Muscle of back (tissue), 13 donors: ENCODE measurements at places on chromosomes 12 and 14.
A peak's percentile ranks its signal among the peaks of the same experiment; 100 is the strongest.

- DNase-seq: peak; percentile 68
Measured at GRCh38 chr12:15757553-15758255, 31.5 kb downstream of the EPS8 start.

DNA sequence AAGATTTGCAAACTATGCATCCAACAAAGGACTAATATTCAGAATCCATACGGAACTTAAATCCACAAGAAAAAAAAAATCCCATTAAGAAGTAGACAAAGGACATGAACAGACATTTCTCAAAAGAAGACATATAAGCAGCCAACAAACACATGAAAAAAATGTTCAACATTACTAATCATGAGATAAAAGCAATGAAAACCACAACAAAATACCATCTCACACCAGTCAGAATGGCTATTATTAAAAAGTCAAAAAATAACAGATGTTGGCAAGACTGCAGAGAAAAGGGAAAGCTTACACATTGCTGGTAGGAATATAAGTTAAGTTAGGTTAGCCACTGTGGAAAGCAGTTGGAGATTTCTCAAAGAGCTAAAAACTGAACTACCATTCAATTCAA lies 16.2 kb downstream of the CDK17 start:
- no peak for DNase-seq

DNA sequence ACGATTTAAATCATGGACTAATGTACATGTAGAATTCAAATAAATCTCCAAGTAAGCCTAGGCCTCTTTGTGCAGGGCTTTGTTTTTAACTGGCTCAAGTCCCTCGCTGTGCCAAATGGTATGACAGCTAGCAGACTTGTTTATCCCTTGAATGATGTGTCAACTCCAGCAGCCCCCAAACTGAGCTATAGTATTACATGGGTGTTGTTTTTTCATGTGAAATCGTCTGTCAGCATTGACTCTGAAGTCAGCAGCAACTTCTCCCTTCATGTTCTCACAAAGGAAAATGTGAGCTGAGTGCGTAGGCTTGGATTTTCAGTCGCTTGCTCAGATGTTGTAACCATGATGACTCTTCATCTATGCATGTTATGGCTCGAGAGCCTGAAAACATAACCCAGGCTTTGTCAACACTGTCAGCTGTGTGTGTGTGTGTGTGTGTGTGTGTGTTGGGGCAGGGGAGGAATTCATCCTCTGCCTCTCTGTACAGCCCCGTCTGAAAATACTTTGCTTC lies 73.3 kb downstream of the PTHLH start:
- peak; percentile 94 for DNase-seq

DNA sequence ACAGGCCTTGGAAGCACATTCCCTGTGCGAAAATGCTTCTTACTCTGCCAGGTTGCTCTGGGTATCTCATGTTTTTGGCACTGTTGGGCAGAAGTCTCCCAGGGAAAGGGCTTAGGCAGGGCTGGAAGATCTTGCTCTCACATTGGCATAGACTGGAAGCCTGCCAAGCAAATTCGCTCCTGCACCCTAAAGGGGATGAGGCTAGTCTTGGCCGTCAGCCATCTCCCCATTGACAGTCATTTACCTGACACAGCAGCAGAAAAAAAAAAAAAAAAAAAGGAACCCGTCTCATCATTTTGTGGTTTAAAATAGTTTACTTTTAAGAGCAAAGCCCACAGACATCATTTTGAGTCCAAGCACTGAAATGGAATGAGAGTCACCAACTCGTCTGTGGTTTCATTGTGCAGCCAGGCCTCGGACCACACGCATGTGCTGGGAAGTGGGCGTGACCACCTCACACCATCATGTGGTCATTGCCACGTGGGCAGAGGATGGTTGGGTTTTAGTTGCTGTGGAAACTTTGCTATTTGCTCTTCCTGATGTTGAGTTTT lies 84.8 kb downstream of the NRXN3 start:
- DNase-seq: no peak

DNA sequence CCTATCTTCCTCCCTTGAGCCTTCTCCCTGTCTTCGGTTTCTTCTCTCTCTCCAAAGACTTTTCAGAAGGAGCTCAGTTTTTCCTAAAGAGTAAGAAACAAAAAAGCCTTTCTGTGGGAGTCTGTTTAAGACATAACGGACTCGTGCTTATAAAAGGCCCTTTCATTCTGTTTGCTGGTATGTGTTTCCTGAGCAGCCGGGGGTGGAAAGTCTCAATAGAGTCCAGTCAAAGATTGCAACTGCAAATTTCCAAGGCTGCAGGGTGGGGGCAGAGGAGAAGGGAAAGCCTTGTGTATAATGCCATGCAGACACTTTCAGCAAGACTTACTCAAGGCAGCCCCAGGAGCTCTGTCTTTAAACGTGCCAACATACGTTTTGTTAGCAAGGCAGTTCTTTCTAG lies 62.2 kb downstream of the GNG2 start:
- DNase-seq: peak; percentile 74
